Stimulated activated CD8-positive, alpha-beta memory T cell treated with anti-CD3 and anti-CD28 coated beads, Interleukin-15, amount 100 ng/mL, for 4 hours (primary cell): ENCODE measurements at places on chromosomes 4 and X.

GRCh38 chr4:88880501-88881226 is 176.3 kb downstream of the FAM13A start:
- DNase-seq = no peak

DNA sequence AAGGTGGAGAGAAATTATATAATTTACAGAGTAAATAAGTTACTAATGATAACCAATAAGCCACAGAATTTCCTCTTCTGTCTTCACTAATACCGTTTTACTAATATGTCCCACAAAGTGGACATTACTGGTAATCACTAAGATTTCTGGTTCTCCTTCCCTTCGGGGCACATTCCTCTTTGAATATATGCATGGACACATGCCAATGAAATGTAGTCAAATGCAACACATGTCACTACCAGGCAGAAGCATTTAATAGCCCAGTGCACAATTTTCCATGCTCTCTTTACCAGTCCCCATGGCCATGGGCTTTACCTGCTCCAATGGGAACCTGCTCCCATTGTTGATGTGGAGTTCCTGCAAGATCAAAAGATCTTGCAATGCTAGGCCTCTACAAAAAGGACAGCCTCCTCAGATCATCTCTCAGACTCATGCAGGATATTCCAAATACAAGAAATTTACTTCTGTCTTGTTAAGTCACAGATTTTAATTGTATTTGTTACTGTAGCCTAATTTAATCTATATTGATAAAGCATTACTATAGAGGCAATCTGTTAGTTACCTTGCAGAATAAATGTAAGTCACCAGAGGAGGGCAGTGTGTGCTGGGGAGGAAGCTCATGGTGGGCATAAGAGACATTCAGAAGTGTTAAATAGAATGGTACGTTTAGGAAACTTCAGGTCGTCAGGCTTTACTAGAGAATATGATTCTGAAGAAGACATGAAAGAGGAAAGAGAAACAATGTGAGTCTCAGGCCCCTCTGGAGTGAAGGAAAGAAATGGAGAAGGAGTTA is 37.1 kb upstream of the INPP4B start:
- DNase-seq = no peak

DNA sequence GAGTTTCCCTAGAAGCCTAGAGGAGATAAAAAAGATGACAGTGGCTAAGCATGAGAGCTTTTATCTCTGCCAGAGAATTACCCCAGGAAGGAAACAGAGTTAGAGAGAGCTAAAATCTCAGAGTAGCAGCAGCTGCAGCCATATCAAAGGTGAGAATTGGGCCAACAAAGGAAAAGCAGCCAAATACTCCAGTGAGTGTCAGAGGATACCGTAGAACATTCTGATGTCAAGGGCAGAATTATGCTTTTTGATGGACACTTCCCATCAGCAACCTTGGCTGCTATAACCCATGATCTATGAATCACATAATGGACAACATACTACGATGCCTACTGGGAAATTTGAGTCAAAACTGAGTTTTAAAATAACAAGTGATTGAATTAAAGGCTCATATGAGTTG is 405.8 kb upstream of the CPEB2 start:
- DNase-seq = no peak

DNA sequence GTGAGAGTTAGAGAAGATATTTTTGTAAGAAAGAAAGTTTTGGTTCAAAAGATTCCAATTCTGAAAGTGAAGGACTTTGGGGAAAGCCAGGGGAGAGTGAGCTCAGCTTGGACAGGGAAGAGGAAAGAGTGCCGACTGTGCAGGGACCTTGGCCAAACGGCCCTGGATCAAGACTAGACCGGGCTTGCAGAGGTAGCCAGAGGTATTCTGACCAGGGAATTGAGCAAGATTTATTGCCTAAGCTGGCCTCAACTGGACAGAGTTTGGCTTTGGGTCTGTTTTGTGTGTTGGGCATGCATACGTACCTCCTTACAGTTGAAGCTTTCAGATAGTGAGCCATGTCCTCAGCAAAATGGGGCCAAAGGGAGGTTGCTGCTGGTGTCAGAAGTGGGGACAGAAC is 11.6 kb downstream of the PLAC1 start:
- no peak for DNase-seq

- DNase-seq = no peak
Observed at GRCh38 chr4:26475716-26476115, 14.6 kb downstream of the CCKAR start.

DNA sequence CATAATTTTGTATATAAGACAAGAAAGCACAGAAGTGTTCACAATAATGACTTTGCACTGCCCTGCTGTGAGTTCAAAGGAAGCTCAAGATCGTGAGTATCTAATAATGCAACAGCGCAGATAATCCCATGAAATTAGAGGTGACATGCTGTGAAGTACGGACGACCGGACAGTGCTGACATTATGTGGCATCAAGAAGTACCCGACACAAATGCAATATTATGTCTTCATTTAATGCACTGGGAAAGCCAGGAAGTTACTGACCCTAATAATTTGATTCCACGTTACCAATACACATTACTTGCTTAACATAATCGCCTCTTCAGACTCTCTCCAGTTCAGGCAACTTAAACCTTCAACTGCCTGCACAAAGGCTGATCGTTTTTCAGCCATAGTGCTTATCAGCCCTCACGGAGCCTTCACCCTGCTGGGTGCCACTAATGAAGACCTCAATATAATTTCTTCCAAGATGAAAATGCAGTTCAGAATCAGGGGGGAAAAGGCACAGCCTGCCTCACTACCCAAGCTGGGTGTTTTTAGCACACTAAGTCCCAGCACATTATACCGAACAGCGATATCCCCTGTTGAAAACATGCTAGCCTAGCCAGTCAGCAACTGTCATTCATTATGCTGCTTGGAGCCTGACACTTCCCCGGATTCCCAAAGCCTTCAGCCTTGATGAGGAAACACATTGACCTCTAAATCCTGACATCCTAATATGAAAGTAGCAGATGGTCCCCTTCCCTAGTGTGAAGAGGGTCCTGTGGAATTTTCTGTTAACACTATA is 56.1 kb downstream of the SLC7A11 start:
- DNase-seq = no peak

DNA sequence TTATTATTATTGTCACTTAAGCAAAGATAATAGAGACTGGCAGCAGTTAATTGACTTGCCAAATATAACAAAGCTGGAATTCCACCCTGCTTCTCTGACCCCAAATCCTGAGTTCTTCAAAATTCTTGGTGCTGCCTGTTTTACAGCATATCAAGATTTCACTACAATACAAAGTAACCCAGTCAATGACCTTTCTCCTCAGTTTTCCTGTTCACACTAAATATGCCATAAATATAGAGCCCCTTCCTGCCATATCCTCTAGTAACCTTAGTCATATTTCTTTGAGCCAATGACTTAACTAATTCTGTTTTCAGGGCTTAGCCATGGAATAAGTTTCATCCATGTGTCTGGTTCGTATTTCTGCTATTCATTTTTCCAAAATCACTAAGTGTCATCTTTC is 315.3 kb upstream of the HS3ST1 start:
- no peak for DNase-seq

DNA sequence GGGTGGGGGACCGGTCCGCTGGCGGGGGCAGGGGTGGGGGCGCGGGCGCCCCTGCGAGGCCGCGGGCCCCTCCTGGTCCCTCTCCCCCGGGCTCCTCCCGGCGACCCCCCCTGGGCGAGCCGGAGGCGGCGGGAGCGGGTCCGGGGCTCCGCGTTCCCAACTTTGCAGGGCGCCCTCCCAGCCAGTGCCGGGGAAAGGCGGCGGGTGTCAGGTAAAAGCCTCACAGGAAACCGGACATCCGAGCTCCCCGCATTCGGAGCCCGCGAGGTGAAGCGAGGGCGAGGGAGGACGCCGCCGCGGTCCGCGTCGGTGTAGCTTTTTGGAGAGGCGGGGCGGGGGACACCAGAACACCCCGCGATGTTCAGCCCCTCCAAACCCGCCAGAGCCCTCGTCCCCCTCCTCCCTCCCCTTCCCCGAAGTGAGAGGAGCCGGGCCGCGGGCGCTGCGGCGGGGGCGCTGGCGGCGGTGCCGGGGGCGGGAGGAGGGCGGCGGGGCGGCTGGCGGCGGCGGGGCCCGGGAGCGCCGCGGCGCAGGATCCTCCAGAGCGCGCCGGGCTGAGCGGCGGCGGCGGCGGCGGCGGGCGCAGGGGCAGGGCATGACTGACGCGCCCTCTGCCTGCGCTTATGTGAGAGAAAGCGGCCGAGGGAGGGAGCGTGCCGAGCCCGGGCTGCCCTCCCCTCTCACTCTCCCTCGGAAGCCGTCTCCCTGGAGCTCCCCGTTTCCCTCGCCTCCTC is at the start of gene VEGFC:
TSS of gene VEGFC (minus strand) at position 597 of the 734 bp plus-strand sequence. CDS start 611 bp downstream, outside the sequence.
- no peak for DNase-seq

GRCh38 chr4:73206236-73206635 is 52.4 kb downstream of the ANKRD17 start:
- DNase-seq = no peak

- no peak for DNase-seq
Observed at GRCh38 chr4:182310962-182311361, 67.8 kb downstream of the TENM3 start.
